Aorta (tissue), 5 donors: ENCODE measurements at places on chromosomes 7 and 10.

DNA sequence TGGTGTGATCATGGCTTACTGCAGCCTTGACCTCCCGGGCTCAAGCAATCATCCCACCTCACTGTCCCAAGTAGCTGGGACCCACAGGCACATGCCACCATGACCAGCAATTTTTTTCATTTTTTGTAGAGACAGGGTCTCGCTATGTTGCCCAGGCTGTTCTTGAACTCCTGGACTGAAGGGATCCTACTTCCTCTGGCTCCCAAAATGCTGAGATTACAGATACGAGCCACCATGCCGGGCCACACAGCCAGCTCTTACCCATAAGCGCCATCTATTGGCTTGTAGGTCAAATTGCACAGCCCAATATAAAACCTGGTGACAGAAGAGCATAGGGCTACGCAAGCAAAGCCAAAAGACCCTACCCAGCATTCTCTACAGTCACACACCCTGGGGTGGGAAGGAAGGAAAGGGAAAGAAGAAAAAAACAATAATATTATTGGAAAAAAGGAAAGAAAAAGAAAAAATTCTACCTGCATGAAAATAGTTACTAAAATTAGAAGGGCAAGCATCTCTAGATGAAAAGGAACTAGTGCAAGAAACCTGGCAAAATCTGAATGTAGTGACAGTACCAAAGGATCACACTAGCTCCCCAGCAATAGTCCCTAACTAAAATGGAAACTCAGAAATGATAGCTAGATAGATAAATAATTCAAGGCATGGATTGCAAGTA, 29.4 kb upstream of the AMPH start:
- no peak overlapping the region for H3K4me3 ChIP-seq
- no peaks in the 10 kb centered on the region for H3K4me1 ChIP-seq
- no peaks in the 10 kb centered on the region for H3K27me3 ChIP-seq
- H3K27ac ChIP-seq, result no peak overlapping the region

- H3K36me3 ChIP-seq, result no peaks in the 10 kb centered on the region
- no peaks in the 10 kb centered on the region for H3K4me1 ChIP-seq
- no peaks in the 10 kb centered on the region for H3K27me3 ChIP-seq
- H3K4me3 ChIP-seq, result no peak overlapping the region
- DNase-seq, result no peak
These were observed 339.8 kb downstream of the ABCA13 start for GRCh38 chr7:48511080-48511479.

GRCh38 chr10:1208366-1209311, 152.5 kb downstream of the WDR37 start:
- H3K36me3 ChIP-seq, result no peaks in the 10 kb centered on the region
- no peak for DNase-seq
- no peak overlapping the region for H3K27ac ChIP-seq
- H3K4me3 ChIP-seq, result no peak overlapping the region
- no peaks in the 10 kb centered on the region for H3K27me3 ChIP-seq

DNA sequence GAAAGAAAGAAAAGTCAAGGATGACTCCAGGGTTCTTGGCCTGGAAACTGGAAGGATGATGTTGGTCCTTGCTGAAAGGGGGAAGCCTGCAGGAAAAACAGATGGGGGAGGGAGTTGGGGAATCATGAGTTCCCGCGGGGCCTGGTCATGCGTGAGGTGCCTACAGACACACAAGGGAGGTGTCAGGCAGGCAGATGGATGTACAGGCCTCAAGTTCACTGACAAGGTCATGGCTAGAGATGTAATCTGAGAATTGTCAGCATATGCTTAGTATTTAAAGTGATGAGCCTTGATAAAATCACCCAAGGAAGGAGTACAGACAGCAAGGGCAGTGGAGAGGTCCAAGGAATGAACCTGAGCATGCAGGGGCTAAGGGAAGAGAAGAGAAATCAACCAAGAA, 46.8 kb downstream of the DLG5 start:
- DNase-seq, result no peak
- H3K4me3 ChIP-seq, result no peak overlapping the region
- no peaks in the 10 kb centered on the region for H3K36me3 ChIP-seq
- H3K27ac ChIP-seq, result no peak overlapping the region

- DNase-seq, result no peak
- no peak overlapping the region for H3K4me3 ChIP-seq
- H3K36me3 ChIP-seq, result no peaks in the 10 kb centered on the region
- H3K27me3 ChIP-seq, result no peaks in the 10 kb centered on the region
These were observed 247.8 kb downstream of the SEMA3A start for GRCh38 chr7:83946801-83947200.
